ENCODE measurements at places on chromosomes 6 and 20.

DNA sequence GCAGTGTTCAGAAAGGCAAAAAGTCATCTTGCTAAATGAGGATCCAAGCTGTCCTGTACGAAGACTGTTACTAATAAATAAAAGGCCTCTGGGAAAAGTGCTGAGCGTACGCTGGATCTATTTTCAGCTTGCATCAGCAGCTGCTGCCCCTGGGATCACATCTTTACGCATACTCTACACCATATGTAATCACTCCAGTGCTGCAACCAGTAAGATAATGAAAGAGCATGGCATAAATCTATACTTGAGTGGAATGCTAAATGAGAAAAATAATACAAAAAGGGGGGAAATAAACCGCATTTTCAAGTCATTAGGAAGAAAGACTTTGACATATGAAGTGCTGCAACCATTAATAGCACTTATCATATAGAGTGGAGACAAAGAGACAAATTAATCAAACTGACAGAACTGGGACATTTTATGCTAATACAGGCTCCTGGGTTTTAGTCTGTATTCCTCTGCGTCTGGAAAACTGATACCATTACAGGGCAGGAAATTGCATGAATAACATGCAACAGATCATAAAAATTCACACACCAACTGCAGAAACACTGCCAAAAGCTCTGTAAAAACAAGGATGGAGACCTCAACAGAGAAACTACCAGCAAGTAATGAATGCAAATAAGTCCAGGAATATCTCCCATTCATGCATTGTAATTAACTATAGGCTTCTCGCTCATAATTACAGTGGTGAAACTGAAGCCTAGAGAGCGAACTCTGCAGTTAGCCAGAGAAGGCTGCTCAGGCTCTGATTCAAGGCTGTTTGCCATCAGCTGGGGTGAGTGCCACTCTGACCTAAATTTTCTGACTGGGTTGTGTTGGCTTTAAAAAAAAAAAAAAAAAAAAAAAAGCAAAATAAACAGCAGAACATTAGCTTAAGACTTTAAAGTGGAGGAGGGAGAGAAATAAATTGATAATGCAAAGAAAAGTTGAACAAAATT, 83.8 kb downstream of the GJA10 start:
- DNase-seq, result no peak

DNA sequence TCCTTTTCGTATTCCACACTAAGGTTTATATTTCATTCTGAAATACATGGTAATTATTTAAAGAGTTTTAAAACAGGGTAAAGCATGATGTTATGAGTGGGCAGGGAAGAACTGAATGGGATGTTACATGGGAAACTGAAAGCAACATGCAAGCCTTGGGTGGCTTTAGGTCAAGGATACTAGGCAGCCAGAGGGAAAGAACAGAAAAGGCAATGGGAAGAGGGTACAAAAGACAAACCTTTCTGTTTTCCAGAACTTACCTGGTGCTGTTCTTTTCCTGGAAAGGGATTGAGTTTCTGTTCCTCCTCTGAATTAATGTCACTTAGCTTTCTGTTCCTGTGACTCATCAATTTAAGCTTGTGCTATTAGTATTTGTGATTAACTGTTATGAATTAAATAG, 71.2 kb upstream of the SMIM8 start:
- DNase-seq, result no peak

GRCh38 chr6:91796603-91797002, 1209.7 kb upstream of the MAP3K7 start:
- no peak for DNase-seq

DNA sequence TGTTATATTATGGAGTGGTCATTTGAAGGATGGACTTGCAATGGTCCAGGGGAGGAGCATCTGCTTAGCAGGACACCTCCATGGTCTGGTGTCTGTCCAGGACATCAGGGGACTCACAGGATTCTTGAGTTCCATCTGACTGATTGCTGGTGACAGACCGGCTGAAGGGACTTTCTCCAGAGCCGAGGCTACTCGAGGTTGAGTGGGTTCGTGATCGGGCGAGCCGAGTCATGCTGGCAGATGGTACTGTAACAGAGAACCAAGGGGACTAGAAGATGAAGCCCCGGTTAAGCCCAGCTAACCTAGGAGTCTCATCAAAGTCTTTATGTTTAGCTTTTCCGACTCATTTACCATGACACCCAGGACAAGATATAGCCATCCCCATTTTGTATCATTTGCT, 7.5 kb upstream of the SLA2 start:
- no peak for DNase-seq

GRCh38 chr6:129691709-129692108, 18.3 kb downstream of the ARHGAP18 start:
- DNase-seq, result no peak

Measured in H1 (cell line).